ENCODE measurements at places on chromosomes 12 and 14.

DNA sequence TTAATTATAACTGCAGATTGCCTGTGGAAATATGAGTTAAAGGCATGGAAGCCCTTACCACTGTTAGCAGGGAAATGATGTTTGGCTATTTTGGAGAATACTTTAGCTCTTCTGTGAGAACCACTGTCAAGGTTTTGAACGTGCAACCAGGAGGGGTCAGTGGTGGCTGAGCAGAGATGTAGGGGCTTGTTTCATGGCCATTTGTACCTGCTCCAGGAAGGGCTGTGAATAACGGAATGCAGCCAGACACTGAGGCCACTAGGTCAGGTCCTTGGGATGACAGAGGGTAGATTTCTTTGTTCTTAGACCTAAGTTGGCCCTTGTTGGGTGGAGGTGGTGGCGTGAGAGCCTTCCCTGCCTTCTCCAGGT lies 8.3 kb downstream of the TRAF3 start:
- DNase-seq, result no peak

GRCh38 chr12:91819132-91819447 lies 326.6 kb downstream of the BTG1 start:
- no peak for DNase-seq

DNA sequence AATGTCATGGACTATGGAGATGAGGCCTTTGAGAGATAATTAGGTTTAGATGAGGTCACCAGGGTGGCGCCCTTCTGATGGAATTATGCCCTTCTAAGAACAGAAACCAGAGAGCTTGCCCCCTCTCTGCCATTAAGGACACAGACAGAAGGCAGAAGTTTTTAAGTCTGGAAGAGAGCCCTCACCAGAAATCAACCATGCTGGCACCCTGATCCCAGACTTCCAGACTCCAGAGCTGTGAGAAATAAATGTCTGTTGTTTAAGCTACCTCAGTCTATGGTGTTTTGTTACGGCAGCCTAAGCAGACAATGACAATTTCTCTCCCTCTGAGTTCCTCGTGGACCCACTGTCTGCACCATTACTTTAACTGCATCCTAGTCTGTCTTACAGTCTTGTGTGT lies 382.0 kb downstream of the GXYLT1 start:
- no peak for DNase-seq

DNA sequence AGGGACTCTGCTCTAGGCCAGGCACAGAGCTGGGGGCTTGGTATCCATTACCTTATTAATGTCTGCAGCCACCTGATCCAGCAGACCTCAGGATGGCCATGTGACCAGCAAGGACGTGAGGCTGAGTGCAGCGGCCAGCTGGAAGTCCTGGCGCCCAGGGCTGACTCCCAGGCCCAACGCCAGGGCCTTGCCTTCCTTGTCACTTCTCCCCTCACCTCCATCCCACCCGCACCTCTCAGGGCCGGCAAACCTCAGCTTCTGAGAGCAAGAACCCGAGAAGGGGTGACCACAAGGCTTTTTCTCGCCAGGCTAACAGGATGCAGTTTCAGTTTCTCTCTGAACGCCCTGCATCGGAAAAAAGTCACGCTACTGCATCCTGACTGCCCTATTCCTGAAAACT lies 15.4 kb downstream of the RAB35 start:
- no peak for DNase-seq

- no peak for DNase-seq
These were observed 15.0 kb upstream of the FOXG1 start for GRCh38 chr14:28751467-28752058.

- no peak for DNase-seq
These were observed 194.2 kb upstream of the ABCD2 start for GRCh38 chr12:39813776-39814175.

DNA sequence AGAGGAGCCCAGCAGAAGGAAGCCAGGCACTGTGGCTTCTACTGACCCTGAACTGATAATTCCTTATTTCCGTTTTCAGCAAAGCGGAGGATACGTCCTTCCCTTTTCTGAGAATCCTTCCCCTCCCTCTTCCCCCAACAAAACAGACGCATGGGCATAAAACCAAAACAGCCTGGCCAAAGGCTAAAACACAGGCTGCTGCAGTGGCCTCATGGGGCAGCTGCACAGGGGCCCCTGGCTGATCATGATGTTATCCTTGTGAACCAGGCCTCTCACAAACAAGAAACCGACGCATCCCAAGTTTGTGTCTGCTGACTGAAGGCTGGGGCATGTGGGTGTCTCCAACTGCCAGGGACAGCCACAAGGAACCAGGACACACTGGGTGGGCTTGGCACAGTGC lies 23.4 kb upstream of the STON2 start:
- no peak for DNase-seq

DNA sequence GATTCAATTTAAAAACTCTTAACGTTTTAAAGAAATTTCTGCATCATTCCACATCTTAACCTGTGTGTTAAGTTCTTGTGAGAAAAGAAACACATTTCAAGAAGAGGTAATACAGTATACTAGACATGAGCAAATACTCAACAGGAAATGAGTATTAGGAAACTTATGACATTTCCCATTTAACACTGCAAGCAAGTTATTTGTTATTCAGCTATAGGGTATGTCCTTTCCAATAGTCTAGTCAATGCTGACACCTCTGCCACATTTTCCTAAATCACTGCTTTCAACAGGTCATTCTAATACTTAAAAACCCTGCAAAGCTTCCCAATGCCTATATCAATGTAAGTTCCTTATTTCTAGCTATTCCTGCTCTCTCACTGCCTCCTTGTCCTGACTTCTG lies 93.1 kb downstream of the DDHD1 start:
- DNase-seq, result no peak

GRCh38 chr12:41683023-41683422 lies 461.7 kb downstream of the GXYLT1 start:
- DNase-seq, result no peak

DNA sequence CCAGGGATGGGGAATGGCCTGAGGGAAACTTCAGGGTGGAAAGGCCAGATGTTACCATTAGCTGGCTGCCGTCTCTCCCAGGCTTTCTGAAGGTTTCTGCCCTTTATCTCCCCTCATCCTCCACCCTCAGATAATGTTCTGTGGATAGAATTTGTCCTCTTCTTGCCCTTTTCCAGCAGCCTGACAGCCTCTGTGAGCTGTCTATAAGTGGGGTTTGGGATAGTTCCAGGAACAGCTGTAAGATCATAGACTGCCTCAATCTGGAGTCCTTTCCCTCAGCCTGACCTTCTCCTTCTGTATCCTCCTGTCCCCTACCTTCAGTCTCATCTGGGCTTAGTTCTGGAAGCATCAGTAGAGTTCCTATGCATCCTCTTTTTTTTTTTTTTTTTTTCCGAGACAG lies 2.8 kb upstream of the RND1 start:
- DNase-seq, result no peak

GRCh38 chr12:85036733-85037132 lies 582 bp downstream of the LRRIQ1 start:
- DNase-seq, result no peak

DNA sequence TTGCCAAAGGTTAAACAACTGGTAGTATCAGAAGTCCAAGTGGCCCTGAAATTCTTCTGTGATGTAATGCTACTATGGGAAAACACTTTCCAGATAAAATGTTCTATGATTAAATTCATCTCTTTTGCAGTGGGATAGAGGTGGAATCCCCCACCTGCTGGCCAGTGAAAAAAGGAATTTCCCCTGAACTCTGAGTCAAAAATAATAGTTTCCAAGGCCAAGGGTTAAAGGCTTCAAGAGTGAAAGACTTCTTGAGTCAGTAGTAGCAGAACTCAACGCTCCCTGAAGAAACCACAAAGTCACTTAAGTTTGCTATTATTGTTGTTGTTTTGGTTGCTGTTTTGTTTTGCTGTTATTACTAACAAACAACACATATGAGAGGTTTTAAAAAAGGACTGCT lies 330.8 kb downstream of the SOX5 start:
- DNase-seq, result no peak

- DNase-seq, result no peak
These were observed 39.3 kb upstream of the AMN start for GRCh38 chr14:102883089-102883541.

GRCh38 chr14:76995279-76996035 lies 33.1 kb downstream of the IRF2BPL start:
- peak; percentile 12 for DNase-seq

DNA sequence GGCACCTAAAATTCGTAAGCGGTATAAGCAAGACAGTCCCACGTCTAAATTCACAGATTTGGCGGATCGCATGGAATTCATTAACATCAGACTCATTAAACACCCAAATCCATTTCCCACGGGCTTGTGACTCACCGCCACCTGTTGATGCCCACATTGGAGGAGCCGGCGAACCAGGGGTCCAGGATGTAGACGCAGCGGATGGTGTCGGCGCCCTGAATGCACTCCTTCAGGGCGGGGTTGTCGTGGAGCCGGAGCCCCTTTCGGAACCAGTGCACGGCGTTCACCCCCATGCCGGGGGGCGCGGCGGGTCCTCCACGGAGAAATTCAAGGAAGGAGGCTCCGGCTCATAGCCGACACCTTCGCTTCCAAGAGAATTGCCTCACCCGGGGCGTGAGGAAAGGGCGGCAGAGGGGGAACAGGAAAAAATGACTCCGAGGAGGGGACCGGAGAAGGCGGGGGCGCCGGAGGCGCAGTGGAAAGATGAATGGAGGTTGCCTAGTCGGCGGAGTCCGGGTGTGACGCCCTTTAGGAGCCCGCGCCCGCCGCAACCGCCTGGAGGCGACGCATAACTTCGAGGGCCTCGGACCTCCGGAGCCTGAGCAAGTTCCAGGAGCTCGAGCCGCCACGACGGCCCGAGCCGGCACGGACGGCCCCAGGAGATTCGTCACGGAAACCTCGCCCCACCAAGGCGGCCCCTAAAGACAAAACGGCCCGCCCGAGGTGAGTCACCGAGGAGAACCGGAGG lies 506 bp downstream of the CRY1 start:
- DNase-seq, result peak; percentile 57
